Right lobe of liver (tissue), 6 donors: ENCODE measurements at places on chromosomes 12 and 14.

DNA sequence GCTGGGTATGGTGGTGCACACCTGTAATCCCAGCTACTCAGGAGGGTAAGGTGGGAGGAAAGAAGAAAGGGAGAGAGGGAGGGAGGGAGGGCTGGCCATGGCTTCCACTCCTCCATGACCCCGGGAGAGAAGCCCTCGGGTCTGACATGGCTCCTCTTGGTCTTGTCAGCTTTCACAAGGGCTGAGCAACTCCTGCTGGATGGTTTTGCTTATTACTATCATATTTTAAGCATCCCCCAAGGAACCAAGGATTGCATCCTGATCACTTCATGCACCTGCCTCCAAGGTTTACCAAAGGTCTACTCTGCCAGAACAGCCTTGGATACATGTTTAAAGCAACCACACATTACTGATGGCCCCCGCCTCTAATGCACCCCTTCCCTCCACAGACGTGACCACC lies 28.0 kb upstream of the NCOR2 start:
- DNase-seq, result peak; percentile 9

DNA sequence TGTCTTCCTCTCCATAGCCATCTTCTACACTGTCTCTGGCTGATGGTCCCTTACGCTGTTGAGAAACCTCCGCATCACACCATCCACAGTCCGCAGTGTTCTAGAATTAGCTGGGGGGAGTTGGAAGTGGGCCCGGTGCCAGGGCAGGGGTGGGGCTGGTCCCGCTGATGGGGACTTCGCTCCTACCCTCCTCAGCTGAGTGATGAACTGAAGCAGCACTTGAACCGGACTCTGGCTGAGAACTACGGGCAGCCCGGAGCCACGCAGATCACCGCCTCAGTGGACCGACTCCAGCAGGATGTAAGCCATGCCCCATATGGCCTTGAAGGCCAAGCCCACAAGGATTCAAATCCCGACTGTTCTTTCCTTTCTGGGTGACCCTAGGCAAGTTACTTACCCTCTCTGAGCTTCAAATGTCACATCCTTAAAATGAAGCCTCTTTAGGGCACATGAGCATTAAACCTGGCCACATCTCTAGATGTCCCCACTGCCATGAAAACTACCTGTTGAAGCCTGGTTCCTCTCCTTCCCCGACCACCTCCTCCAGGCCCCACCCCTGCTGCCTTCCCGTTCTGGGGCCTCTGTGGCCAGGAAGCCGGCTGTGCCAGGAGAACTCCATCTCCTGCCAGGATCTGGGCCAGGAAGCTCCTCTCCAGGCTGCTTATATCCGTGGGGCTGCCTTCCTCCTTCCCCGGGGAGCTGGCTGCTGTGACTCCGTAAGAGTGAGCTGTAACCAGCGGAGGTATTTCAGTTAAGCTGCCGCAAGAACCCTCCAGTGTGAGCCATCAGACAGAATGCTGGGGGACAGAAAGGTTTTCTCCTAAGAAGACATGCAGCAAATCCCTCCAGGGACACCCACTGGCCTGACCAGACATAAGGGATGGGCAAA lies 53.1 kb downstream of the TSPAN11 start:
- DNase-seq, result no peak

DNA sequence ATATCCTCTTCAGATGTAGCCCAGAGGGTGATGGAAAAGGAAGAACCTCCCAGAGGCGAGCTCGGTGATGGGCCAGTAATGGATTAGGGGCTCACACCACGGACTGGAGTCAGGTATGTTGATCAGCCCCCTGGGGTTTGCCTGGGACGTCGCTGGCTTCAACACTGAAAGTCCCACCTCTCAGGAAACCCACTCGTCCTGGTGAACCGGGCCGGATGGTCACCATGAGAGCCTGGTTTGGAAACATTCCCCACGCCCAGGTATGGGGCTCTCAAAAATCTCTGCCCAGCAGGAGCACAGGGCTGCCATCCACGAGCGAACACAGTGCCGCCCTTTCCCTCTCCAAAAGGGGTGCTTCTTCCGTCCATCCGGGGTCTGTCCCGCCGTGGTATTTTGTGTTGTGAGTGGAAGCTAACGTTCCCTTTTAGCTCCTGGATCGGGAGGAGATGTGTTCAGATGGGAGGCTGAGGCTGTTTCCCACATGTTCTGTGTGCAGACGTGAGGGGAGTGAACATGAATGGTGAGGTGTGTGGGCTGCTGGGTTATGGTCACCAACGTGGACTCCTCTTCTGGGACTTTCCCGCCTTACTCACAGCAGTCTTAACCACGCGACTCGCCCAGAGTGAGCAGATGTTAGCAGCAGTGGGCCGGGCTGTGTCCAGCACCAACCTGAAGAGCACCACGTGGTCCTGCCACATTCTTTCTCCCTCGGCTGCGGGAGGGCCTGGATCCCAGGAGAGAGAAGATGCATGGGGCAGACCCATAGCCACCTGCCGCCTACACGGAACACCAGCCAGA lies 139.2 kb downstream of the KIF26A start:
- DNase-seq, result peak; percentile 24

GRCh38 chr12:4275870-4276301 lies 2.3 kb downstream of the CCND2 start:
- no peak for DNase-seq

DNA sequence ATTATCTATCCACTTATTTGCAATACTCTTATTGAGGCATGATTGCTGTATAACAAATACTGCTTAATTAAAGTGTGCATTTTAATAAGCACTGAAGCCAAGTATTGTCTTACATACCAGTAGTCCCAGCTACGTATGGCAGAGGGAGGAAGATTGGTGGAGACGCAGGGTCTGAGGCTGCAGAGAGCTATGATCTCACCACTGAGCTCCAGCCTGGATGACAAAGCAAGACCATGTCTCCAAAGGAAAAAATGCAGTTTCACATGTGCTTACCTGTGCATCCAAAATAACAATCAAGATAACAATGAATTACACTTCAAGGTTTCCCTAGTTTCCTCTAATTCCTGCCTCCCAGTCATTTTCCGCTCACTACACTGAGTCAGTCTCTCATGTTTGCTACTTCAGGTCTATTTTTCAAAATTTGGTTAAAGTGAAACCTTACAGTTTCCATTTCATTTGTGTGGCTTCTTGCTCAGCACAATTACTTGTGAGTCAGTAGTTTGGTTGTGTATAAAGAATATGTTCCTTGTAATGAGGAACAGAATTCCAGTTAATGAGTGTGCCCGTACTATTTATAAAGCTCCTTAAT lies 1250.1 kb downstream of the TMEM121 start:
- no peak for DNase-seq

GRCh38 chr12:67598598-67598997 lies 49.9 kb upstream of the DYRK2 start:
- DNase-seq, result no peak

GRCh38 chr12:82359115-82359478 lies 768 bp downstream of the METTL25 start:
- peak; percentile 22 for DNase-seq

GRCh38 chr14:86055512-86056075 lies 525.6 kb downstream of the FLRT2 start:
- DNase-seq, result no peak

GRCh38 chr14:51951656-51952055 lies 37.7 kb upstream of the RTRAF start:
- no peak for DNase-seq

DNA sequence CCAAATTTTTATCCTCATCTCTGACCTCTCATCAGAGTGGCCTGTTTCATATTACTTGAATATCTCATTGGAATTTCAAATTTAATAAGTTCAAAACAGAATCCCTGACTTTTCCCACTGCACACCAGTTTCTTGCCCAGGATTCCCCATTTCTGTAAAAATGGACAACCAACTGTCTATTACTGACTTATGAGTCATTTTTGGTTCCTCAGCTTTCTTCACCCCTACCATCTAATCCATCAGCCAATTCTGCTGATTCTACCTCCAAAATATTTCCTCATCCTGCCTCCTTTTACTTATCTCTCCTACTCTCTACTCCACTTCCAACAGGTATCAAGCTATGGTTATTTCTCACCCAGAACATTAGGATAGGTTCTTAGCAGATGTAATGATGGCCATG lies 44.2 kb downstream of the TMX1 start:
- no peak for DNase-seq

- DNase-seq, result no peak
Observed at GRCh38 chr12:124869059-124869665, 5.5 kb upstream of the SCARB1 start.

DNA sequence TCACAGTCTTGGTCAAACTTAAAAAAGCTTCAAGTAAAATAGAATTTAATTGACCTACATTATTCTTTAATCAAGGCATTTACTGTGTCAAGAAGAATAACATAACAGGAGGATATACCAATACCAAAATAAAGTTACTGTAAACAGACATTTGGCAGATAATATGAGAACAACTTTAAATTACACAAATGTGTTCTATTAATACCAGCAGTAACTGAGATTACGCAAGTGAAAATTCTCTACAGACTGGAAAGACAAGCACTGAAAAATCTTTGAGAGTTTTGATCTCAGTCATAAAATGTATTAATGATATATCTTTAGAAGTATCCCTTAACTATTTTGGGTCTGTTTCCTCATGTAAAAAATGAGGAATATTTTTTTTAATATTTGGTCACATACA lies 169.2 kb upstream of the SOX5 start:
- DNase-seq, result no peak

- no peak for DNase-seq
Observed at GRCh38 chr12:100956311-100956852, 161.8 kb downstream of the ANO4 start.

GRCh38 chr12:124754949-124755800 lies 108.5 kb downstream of the SCARB1 start:
- peak; percentile 81 for DNase-seq

GRCh38 chr12:113601656-113602263 lies 130.1 kb upstream of the LHX5 start:
- no peak for DNase-seq

GRCh38 chr12:130617219-130617618 lies 98.9 kb downstream of the RIMBP2 start:
- no peak for DNase-seq

DNA sequence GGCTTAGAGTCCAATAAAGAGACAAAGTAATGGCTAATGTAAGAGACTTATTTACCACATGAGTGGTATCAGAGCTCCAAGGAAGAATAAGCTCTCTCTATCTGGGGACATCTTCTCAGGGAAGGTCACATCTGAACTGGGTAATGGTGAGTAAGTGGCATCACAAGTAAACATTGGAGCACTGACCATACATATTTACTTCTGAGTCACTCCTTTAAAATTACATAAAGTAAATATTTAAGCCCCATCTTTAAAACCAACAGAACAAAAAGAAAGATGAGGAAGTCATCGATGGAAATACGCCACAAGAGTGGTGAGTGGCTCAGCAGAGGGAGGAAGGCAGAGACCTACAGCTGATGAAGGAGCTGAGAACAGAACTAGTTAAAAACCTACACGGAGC lies 159.9 kb downstream of the DUSP6 start:
- DNase-seq, result no peak

DNA sequence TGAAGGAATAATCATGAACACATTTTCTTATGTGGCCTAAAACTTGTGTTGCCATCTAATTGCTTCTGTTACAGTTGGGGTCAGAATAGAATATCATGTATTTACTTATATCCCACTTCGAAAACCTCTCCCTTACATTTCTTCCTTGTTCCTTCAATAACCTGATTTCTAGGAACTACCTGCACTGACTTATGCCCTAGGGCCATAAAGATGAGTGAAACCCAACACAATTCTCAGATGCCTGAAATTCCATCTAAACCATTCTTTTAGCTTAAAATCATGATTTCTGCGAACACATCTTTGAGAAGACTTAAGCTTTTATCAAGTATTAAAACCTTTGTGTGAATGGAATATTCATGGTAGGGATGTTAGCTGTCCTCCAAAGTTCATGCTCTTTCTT lies 142.7 kb downstream of the SNAPC1 start:
- no peak for DNase-seq

DNA sequence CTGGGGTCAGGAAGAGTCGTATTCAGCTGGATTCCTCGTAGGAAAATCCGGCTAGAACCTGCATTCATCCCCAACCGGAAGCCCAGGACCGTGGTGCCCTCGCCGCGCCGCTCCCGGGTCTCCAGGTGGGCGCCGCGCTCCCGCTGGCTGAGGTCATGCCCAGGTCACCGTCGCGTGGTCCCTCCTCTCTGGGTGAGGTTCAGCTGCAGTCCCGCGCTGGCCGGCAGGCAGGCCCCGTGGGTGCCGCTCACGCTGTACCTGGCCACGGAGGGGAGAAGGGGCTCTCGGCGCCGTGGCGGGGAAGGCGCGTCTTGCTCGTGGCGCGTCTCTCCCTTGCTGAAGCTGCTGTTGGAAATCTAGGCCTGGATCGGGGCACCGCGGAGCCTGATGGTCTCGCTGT lies 44.5 kb downstream of the LRTM2 start:
- DNase-seq, result peak; percentile 38

DNA sequence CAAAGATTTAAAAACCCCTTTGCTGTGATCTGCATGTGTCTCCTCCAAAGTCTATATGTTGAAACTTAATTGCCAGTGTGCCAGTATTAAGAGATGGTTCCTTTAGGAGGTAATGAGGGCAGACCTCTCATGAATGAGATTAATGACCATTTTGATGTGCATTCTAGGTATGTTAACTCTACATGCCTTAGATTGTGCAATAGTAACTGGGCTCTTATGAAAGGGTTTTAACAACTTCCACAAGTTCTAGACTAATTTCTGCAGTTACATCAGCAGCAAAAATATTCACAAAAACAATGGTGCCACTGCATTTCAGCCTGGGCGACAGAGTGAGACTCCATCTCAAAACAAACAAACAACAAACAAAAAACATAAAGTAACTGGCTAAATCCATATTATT lies 3.8 kb upstream of the TAS2R10 start:
- DNase-seq, result no peak

GRCh38 chr14:64610049-64610746 lies 60.4 kb downstream of the PPP1R36 start:
- no peak for DNase-seq

GRCh38 chr12:50828886-50829285 lies 13.8 kb upstream of the TMPRSS12 start:
- DNase-seq, result no peak

DNA sequence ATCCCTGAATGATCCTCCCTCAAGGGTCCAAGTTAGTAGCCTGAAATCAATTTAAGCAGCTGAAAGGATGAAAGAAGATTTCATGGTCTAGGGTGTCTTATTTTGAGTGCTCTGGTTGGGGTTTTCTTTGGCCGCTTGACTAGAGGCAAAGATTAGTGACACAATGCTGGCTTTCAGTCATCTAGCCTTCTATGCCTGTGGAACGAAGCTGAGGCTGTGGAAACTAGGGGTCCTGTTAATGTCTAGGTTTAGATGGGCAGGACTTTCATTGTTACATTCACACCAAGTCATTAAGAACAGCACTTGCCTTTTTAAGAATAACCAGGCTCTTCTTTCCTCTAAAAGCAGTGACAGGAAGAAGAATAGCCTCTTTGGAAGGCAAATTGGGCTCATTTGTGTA lies 253.8 kb upstream of the E2F7 start:
- no peak for DNase-seq

- no peak for DNase-seq
Observed at GRCh38 chr12:49779581-49779980, 38.2 kb downstream of the TMBIM6 start.

DNA sequence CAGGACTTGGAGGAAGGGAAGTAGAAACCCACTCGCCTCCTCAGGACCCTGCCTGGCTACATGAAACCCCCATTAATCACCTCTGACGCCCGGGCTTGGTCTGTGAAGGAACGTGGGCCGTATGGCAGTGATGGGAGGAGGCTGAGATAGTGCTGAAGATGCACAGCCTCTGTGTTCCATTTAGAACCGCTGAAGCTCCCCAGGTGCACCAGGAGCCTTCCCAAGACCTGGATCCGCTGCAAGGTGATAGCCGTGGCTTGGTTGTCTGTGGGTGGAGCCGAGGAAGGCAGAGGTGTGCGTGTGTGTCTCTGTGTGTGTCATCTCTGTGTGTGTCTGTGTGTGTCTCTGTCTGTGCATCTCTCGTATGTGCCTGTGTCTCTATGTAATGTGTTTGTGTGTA lies 293.1 kb downstream of the CACNA1C start:
- DNase-seq, result no peak
